ENCODE measurements at places on chromosomes 6 and 20. TPM values are rescaled to one million over a fixed set of nuclear protein-coding genes. Genes with fewer than 3 reads are reported as not detected.

The IL17F gene
- total RNA-seq: not detected

- peaks cover 14% of the 10 kb centered on the region for H3K4me1 ChIP-seq
- no peak overlapping the region for H3K4me3 ChIP-seq
- peaks cover 47% of the 10 kb centered on the region for H3K27me3 ChIP-seq
- H3K27ac ChIP-seq: no peak overlapping the region
These were observed 2.2 kb upstream of the PCK1 start for GRCh38 chr20:57558614-57559288.

DNA sequence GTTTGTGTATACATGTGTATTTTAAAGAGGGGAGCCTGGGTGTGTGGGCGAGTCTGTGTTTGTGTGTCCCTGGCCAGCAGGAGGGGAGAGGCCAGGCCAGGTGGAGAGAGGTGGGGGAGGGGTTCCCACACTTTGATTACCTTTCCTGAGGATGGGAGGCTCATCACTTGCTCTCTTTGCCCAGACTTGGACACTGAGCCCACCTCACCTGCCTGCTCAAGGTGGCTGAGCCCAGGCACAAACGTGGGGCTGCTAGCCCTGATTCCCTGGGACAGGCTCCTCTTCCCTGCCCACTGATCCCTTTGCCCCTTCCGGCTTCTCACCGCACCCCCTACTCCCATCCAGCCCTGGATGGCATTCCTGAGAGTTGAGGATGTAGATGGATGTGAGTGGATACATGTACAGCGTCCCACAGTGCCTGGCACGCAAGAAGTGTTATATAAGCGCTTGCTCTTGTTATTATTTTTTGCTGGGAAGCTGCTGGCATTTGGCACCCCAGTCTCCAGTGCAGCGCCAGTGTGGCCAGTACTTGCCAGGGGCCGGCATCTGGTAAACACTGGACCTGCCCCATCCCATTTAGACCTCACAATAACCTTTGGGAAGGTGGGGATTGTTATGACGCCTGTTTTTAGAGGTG, 2.7 kb downstream of the CEBPB start:
- H3K27ac ChIP-seq: peak overlapping the region; percentile 96
- no peaks in the 10 kb centered on the region for H3K27me3 ChIP-seq
- peaks cover 25% of the 10 kb centered on the region for H3K4me1 ChIP-seq
- no peak for DNase-seq
- H3K36me3 ChIP-seq: no peaks in the 10 kb centered on the region

GRCh38 chr20:32366380-32366779, 8.2 kb downstream of the ASXL1 start:
- no peak overlapping the region for H3K27ac ChIP-seq
- no peak overlapping the region for H3K4me3 ChIP-seq
- no peak for DNase-seq
- H3K4me1 ChIP-seq: peaks cover 53% of the 10 kb centered on the region

GRCh38 chr6:56513631-56514030, 129.1 kb downstream of the DST start:
- DNase-seq: no peak
- no peak overlapping the region for H3K4me3 ChIP-seq
- no peaks in the 10 kb centered on the region for H3K27me3 ChIP-seq
- H3K4me1 ChIP-seq: peaks cover 12% of the 10 kb centered on the region
- H3K36me3 ChIP-seq: peaks cover 46% of the 10 kb centered on the region
- H3K27ac ChIP-seq: no peak overlapping the region

DNA sequence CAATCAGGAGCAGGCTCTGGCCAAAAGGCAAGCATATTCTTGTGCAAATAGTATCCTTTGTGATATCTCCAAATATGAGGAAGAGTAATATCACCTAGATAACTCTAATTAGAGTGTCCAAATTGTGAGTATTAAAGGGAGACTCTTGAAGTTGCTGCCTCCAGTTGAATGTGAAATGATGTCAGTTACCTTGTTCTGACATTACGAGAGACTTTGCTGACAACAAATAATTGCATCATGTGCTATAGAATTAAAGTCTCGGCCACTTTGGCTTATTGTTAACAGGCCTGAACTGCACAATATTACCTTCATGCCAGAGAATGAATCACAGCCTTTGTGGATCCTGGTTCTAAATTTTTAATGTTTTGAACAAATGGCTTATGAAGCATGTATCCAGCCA, 106.5 kb downstream of the AIG1 start:
- no peak for DNase-seq
- peaks cover 20% of the 10 kb centered on the region for H3K36me3 ChIP-seq
- no peaks in the 10 kb centered on the region for H3K27me3 ChIP-seq
- no peak overlapping the region for H3K27ac ChIP-seq
- H3K4me1 ChIP-seq: peaks cover 8% of the 10 kb centered on the region

GRCh38 chr6:163712566-163712961, 298.0 kb downstream of the QKI start:
- DNase-seq: no peak
- H3K4me1 ChIP-seq: peaks cover 7% of the 10 kb centered on the region

GRCh38 chr20:39946053-39946810, 742.8 kb downstream of the MAFB start:
- no peak overlapping the region for H3K27ac ChIP-seq
- H3K4me3 ChIP-seq: no peak overlapping the region
- peaks cover 4% of the 10 kb centered on the region for H3K4me1 ChIP-seq
- no peaks in the 10 kb centered on the region for H3K36me3 ChIP-seq

The IBTK gene
- total RNA-seq: 30.6 TPM

DNA sequence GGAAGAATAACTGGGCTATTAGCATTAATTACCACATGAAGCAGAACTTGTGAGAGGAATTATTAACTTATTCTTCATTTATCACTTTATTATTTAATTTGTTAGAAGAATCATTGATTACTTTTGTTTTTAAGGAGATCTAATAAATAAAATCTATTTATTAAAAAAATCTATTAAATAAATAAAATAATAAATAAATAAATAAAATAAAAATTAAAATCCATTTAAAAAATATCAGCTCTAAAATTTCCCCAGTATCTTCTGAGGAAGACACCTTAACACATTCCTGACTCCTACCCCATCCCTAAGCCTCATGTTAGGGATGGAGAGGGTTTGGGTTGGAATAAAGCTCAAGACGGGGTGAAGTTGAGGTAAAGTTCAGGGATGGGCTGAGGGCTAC, 231.4 kb downstream of the CLIC5 start:
- no peak for DNase-seq
- H3K27me3 ChIP-seq: peaks cover 12% of the 10 kb centered on the region
- H3K4me3 ChIP-seq: no peak overlapping the region
- H3K27ac ChIP-seq: no peak overlapping the region
- H3K4me1 ChIP-seq: peaks cover 6% of the 10 kb centered on the region

DNA sequence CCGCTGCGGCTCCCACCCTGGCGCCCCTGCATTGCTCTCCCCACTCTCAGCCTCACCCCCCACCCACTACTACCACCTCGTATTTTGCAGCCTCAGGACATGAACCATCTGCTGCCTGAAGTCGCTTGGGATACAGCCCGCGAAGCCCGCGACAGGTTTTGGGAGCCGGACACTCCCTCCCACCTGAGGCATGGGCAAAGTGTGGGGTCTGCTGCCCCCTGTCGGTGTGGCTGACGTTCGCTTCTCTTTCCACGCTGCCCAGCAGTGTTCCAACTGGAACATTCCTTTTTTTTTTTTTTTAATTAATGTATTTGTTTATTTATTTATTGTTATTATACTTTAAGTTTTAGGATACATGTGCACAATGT, 15.3 kb upstream of the LPA start:
- no peaks in the 10 kb centered on the region for H3K36me3 ChIP-seq
- H3K4me3 ChIP-seq: peak overlapping the region; percentile 84
- DNase-seq: peak; percentile 77
- no peak overlapping the region for H3K27ac ChIP-seq
- H3K4me1 ChIP-seq: no peaks in the 10 kb centered on the region
- H3K27me3 ChIP-seq: peaks cover 39% of the 10 kb centered on the region

DNA sequence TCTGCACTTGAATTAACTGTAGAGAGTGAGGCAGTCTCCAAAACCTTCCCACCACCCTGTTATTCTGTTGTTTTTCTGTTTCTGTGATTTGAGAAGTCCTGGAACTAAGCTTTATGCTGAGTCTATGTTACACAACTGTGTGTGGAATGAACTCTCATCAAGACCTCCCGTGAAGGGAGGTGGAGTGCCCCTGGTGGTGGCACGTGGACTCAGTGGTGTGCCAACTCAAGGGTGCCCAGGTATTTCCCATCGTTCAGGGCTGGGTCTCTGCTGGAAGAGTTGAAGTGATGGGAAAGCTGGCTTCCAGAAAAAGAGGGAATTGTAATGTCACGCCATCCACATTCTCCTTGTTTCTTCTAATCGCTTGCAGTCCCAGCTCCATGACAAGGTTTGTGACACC, 374.2 kb downstream of the SMOC2 start:
- DNase-seq: no peak
- no peak overlapping the region for H3K4me3 ChIP-seq
- H3K27ac ChIP-seq: no peak overlapping the region
- no peaks in the 10 kb centered on the region for H3K4me1 ChIP-seq
- no peaks in the 10 kb centered on the region for H3K27me3 ChIP-seq

The DOK5 gene
- 2.2 TPM for total RNA-seq

The ABCC10 gene
- total RNA-seq: 46.5 TPM

GRCh38 chr6:3457710-3458602, 1.1 kb upstream of the SLC22A23 start:
- no peaks in the 10 kb centered on the region for H3K36me3 ChIP-seq
- H3K27me3 ChIP-seq: peaks cover 6% of the 10 kb centered on the region
- H3K4me3 ChIP-seq: peak overlapping the region; percentile 89

DNA sequence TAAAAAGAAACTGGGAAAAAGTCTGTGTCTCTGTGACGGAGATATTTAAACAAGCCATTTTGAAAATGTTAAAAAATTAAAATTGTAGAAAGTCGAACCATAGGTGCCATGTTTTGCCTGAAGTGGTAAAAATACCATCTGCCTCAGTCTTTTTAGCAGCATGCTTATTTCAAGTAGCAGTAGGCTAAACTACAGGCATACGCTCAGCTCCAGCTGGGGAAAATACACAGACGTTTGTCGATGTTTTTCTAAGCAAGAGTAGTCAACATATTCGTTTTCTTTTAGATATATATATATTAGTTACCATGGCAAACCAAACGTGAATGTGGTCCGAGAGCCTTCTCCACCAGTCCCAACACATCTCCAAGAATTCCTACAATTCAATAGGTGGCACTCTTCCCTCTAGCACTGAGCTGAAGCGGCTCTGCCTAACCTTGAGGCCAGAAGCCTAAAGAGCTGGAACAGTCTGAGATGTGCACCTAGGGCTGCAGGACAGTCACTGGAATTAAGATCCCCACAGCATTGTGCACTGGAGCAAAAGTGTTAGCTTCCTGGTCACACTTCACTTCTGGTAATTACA, 70.2 kb upstream of the BEND3 start:
- H3K27ac ChIP-seq: no peak overlapping the region
- no peaks in the 10 kb centered on the region for H3K27me3 ChIP-seq
- no peaks in the 10 kb centered on the region for H3K4me1 ChIP-seq
- no peak for DNase-seq

The PRICKLE4 gene
- 2.1 TPM for total RNA-seq

The PAQR8 gene
- total RNA-seq: 21.2 TPM

- no peaks in the 10 kb centered on the region for H3K27me3 ChIP-seq
- H3K4me3 ChIP-seq: no peak overlapping the region
- H3K36me3 ChIP-seq: no peaks in the 10 kb centered on the region
- DNase-seq: no peak
These were observed 547.3 kb upstream of the SLC35B3 start for GRCh38 chr6:8982668-8983067.

- H3K27me3 ChIP-seq: peaks cover 11% of the 10 kb centered on the region
- no peaks in the 10 kb centered on the region for H3K36me3 ChIP-seq
- no peaks in the 10 kb centered on the region for H3K4me1 ChIP-seq
- no peak for DNase-seq
These were observed 59.6 kb upstream of the TTPAL start for GRCh38 chr20:44415833-44416715.

The PGBD1 gene
- total RNA-seq: 3.6 TPM

DNA sequence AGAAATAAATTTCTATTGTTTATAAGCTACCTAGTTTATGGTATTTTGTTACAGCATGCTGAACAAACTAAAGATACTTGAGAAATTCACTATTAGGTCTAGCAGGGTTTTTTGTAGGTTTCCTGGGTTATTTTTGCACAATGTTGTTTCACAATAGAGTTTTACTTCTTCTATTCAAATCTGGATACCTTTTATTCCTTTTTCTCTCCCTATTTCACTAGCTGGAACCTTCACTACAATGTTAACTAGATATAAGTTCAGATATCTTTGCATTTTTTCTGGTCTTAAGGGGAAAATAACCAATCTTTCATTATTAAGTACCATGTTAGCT, 237.7 kb upstream of the CITED2 start:
- H3K27ac ChIP-seq: no peak overlapping the region
- H3K4me1 ChIP-seq: peaks cover 16% of the 10 kb centered on the region
- H3K4me3 ChIP-seq: no peak overlapping the region
- H3K27me3 ChIP-seq: no peaks in the 10 kb centered on the region
- H3K36me3 ChIP-seq: no peaks in the 10 kb centered on the region

The PNPLA1 gene
- not detected for total RNA-seq

The SNPH gene
- total RNA-seq: 2.7 TPM

The HCRTR2 gene
- not detected for total RNA-seq

- H3K27me3 ChIP-seq: no peaks in the 10 kb centered on the region
- DNase-seq: no peak
- H3K4me1 ChIP-seq: peaks cover 43% of the 10 kb centered on the region
- H3K36me3 ChIP-seq: peaks cover 3% of the 10 kb centered on the region
These were observed 45.4 kb downstream of the SYNJ2 start for GRCh38 chr6:158026901-158027589.

GRCh38 chr6:111958534-111958933, 85.3 kb upstream of the FYN start:
- H3K4me3 ChIP-seq: peak overlapping the region; percentile 15
- DNase-seq: no peak
- H3K27ac ChIP-seq: peak overlapping the region; percentile 4
- H3K36me3 ChIP-seq: no peaks in the 10 kb centered on the region
- H3K27me3 ChIP-seq: no peaks in the 10 kb centered on the region
- peaks cover 15% of the 10 kb centered on the region for H3K4me1 ChIP-seq

- H3K27me3 ChIP-seq: no peaks in the 10 kb centered on the region
- H3K4me3 ChIP-seq: no peak overlapping the region
- H3K36me3 ChIP-seq: peaks cover 20% of the 10 kb centered on the region
These were observed 18.4 kb downstream of the KAT14 start for GRCh38 chr20:18156045-18156444.

The GABRR2 gene
- 0.92 TPM for total RNA-seq

The SLC17A3 gene
- total RNA-seq: not detected

The SCUBE3 gene
- total RNA-seq: 14.7 TPM

The BANF2 gene
- not detected for total RNA-seq

- H3K36me3 ChIP-seq: no peaks in the 10 kb centered on the region
- DNase-seq: no peak
- H3K27ac ChIP-seq: no peak overlapping the region
- H3K27me3 ChIP-seq: no peaks in the 10 kb centered on the region
These were observed 65.9 kb downstream of the TMEM244 start for GRCh38 chr6:129795261-129795660.

GRCh38 chr6:162364488-162364887, 363.1 kb downstream of the PRKN start:
- H3K27me3 ChIP-seq: no peaks in the 10 kb centered on the region
